ENCODE measurements at places on chromosomes 5 and 9.
A peak's percentile ranks its signal among the peaks of the same experiment; 100 is the strongest.

DNA sequence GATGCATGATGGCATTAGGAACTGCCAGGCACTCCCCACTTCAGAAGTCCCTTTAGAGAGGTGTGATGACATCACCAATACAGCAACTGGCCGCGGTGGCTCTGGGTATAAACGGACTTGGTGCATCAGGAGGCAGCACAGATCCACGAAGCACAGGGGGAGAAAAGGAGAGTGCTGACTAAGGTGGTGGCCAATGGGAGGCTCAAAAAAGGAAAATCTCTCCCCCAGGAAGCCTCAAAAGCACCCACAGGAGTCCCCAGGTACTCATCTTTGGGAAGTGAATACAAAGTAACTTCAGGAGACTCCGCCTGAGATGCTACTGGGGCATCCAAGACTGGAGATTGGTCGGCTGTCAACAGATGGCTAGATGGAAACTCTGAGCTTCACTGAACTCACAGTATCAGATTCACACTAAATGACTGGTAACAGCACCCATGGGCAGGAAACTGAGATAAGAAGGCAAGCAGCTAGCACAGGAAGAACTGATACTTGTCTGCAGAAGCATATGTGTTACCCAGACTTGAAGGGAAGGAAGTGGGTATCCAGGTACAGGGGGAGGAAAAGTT lies 7.6 kb downstream of the TTC39B start:
- no peak for DNase-seq

- DNase-seq = peak; percentile 41
These were observed 233.6 kb downstream of the ACTL7B start for GRCh38 chr9:108621991-108622855.

GRCh38 chr5:157454273-157454672 lies 5.7 kb upstream of the NIPAL4 start:
- DNase-seq = no peak

- peak; percentile 63 for DNase-seq
These were observed 558 bp downstream of the GRPEL2 start for GRCh38 chr5:149345892-149346222.

DNA sequence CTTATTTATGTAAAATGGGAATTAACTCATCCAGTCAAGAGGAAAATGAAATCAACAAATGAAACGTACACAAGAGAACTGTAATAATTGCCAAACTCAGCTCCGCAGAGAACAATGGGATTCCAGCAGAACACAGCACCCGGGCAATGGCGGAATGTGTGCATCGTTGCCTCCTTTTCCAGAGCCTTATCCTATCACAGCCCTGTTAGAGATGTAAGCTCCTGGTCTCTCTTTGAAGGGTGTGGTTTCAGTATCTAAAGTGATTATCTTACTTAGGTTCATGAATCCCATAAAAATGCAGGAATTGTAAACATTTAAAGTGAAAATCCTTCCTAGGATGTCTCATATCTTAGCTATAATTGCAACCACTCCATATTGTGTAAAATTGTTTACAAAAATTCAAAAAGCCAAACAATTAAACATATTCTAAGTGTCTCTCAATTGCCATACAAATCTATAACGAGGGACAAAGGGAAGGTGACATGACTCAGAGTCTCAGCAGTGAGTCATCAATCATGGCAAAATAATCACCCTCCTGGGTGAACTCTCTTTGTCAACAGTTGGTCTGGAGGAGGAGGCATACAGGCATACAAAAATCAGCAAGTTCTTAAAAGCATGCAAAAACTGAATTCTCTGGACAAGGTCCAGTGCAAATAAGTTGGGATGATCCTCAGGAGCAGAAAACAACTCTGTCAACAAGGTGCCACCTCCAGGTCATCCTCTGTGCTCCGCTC lies 22.6 kb downstream of the SEMA5A start:
- peak; percentile 21 for DNase-seq

GRCh38 chr5:104965006-104965405 lies 1402.4 kb upstream of the NUDT12 start:
- no peak for DNase-seq

- DNase-seq = peak; percentile 55
These were observed at the start of gene HMMR for GRCh38 chr5:163460562-163461171. TSS of gene HMMR (plus strand) at chr5:163460632. CDS start at chr5:163460693, 61 bp downstream.

DNA sequence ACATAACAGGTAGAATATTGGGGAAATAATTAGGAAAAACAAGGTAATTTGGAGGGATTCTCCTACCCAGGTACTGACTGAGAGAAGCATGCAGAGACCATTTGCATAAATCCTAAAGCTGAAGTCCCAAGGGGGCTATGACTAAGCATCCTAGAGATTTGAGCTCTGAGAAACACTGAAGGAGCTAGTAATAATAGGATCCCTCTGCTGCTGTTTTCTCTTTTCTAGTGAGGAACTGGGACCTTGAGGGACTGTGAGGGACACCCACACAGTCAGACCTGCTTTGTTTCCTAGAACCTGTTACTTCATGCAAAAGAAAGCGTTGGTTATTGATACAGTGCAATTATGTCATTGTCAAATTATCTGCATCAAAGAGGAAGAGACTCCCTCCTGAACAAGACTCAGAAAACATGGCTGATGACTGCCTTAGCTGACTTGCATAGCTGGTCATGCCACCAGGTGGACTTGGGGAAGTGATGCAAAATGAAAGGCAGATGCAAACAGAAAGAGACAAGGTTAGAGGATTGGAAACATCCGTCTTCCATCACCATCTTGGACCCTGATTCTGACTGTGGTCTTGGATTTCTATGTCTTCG lies 335.4 kb downstream of the NTRK2 start:
- DNase-seq = no peak

DNA sequence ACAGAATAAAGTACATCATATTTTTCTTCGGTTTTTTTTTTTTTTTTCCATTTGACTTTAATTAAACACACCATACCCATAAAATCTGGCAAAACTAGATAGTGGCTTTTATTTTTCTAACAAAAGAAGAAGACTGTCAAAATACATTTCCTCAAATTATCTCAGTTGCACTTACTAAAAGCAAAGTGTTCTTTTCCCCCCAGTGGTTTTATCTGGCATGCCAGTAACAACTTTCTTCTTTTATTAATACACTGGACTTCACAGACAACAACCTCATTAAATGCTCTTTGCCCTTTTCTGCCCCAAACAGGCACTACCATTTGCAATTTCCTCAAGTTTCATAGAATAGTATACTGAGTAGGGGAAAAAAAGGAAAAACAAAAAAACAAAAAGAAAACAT lies 1792.3 kb downstream of the EFNA5 start:
- DNase-seq = no peak

DNA sequence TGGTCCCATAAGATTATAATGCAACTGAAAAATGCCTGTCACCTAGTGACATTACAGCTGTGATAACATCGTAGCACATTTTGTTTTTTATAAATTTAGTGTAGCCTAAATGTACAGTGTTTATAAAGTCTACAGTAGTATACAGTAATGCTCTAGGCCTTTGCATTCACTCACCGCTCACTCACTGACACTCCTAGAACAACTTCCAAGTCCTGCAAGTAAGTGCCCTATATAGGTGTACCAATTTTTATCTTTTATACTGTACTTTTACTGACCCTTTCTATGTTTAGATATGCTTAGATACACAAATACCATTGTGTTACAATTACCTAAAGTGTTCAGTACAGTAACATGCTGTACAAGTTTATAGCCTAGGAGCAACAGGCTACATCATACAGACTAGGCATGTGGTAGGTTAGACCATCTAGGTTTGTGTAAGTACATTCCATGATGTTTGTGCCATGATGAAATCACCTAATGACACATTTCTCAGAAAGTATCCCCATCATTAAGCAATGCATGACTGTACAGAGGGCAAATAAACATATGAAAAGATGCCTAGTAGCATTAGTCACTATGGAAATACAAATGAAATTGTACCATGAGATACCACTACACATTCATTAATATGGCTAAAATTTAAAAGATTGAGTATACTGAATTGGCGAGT lies 127.6 kb downstream of the TRPM6 start:
- peak; percentile 97 for DNase-seq

GRCh38 chr9:124617477-124618141 lies 110.4 kb upstream of the NR5A1 start:
- peak; percentile 75 for DNase-seq

GRCh38 chr5:55467862-55468551 lies 66.8 kb downstream of the PLPP1 start:
- DNase-seq = peak; percentile 14

DNA sequence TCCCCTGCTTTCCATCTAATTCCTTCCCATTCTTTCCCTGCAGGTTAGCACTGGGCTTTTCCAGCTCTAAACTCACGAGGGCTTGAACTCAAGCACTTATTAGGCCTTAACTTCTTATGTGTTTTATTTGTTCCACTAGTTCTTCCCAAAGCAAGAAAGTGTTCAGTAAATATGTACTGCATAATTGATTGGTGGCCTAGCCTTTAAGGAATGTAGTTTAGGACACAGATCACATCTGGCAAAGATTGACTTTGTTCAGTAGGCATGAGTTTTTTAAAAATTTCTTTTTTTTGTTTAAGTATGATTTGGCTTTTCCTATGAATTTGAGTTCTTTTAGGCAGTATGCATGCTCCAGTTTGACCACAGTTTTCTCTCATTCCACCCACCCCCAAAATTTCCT lies 285.2 kb downstream of the NPR3 start:
- DNase-seq = no peak

GRCh38 chr9:132639322-132639721 lies 30.5 kb downstream of the DDX31 start:
- no peak for DNase-seq

DNA sequence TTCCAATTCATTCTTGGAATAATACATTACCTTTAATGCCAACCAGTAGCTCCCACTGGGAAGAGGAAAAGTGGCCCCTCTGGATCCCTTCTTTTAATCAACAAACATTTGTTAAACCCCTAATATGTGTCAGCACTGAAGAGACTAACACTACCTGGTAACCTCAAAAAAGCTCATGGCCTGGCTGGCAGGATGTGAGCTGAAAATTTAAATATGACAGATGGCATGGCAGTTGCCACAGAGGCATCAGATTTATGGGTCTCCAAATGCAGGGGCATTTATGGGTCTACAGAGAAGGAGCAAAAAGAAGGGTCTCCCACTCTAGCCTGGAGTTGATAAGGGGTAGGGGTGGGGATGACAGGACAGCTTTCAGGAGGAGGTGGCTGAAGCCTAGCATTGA lies 12.5 kb downstream of the DNAH5 start:
- no peak for DNase-seq

GRCh38 chr9:91349115-91349555 lies 12.6 kb downstream of the AUH start:
- DNase-seq = no peak

- DNase-seq = no peak
These were observed 173.6 kb downstream of the GADD45G start for GRCh38 chr9:89778100-89779090.
